ENCODE measurements at places on chromosomes 3 and 15.

- no peak for DNase-seq
Measured at GRCh38 chr3:33911525-33912322, 113.3 kb downstream of the PDCD6IP start.

- no peak for DNase-seq
Measured at GRCh38 chr15:38695249-38696108, 130.9 kb upstream of the RASGRP1 start.

DNA sequence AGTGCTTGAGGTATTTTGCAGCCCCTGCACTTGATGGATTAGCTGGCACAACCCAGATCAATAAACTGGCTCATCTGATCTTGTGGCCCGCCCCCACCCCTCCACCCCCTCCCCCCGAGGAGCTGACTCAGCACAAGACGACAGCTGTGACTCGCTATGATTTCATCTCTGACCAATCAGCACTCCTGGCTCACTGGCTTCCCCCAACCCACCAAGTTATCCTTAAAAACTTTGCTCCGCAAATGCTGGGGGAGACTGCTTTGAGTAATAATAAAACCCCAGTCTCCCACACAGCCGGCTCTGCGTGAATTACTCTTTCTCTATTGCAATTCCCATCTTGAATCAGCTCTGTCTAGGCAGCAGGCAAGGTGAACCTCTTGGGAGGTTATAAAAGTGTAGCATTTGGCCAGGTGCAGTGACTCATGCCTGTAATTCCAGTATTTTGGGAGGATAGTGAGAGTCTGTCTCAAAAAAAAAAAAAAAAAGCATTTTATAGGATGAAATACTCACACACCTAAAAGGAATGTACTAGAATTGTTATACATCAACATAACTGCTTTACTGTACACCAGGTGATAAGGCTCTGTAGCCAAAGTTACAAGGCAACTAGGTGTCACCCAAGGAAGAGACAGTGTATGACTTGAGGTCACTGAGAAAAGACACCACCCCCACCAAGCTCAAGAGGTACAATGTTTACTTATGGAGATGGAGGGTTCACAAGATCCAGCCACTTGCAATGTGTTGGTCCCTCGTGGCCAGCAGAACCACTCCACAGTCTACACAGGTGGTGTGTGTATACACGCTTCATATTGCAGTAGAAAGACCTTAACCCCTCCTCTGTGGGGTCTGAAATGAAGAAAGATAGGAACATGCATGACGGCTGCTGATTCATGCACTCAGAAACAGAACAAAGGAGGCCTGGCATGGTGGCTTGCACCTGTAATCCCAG is 8.6 kb downstream of the ZNF445 start:
- no peak for DNase-seq

GRCh38 chr15:62781081-62781497 is 261.5 kb upstream of the TPM1 start:
- DNase-seq = no peak

DNA sequence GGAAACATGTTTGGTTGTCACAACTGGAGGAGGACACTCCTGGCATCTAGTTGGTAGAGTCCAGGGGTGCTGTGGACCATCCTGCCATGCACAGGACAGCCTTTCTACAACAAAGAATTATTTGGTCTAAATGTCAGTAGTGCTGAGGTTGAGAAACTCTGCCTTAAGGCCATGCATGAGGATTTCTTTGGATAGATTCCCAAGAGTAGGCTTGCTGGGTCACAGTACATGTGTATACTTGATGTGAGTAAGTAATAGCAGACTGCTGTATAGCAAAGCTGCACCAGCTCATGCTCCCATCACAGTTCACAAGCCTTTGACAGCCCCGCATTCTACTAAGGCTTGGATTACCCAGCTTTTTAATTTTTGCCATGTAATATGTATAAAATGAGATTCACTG is 151.3 kb downstream of the MFSD1 start:
- DNase-seq = no peak

DNA sequence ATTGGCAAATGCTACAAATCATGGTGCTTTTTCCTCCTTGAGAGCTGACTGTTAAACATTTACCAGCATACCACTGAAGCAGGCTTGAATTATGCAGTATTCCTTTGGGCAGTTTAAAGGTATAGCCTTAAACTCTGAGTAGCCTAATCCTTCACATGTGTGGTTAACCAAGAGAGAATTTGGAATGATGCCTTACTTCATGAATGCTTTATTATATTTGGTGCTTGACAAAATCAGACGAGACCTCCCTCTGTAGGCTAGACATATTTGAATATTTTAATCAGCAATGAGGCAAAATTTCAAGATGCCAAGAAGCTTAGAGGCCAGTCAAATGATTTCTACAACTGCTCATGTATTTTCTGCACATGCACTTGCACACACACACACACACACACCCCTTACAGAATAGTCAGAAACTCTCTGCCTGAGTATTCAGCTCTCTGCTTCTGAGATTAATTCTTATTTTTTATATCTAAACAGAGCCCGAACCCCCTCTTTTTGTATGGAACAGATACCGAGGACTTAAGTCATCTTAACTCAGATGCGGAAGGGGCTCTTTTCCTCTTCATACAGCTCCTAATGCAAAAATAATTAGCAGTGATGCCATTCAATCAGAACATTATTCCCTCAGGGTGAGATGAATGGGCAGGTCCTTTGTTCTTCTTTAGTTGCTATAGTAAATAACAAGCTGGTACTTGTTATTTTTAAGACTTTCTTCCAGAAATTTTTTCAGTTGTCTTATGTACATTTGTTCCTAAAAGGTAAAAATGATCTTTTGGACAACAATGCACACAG is 195.5 kb upstream of the TMC3 start:
- DNase-seq = no peak

GRCh38 chr3:21041621-21042020 is 709.4 kb downstream of the ZNF385D start:
- no peak for DNase-seq

DNA sequence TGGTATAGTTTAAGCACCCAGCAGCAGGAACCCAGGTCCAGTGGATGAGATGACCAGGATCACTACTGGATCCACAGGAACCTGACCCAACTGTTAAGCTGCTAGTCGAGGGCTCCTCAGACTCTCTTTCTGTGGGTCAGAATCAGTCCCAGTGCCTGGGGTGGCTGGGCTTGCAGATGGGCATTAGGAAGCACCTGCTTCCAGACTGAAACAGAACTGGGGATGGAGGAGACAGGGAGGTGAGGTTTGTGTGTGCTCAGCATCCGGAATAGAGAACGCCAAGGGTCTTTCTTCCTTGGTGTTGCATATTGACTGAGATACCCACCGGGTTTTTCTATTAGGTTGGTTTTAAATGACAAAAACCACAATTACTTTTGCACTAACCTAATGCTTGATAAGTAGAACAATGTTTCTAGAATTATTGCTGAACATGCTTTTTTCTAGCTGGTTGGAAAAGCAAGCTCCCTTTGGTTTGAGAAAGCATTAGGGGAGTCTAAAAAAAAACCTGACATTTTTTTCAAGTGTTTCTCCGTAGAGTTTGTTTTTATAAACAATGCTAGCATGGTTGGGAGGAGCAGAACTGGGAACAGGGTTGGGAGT is 779 bp downstream of the ST3GAL6 start:
- DNase-seq = no peak

DNA sequence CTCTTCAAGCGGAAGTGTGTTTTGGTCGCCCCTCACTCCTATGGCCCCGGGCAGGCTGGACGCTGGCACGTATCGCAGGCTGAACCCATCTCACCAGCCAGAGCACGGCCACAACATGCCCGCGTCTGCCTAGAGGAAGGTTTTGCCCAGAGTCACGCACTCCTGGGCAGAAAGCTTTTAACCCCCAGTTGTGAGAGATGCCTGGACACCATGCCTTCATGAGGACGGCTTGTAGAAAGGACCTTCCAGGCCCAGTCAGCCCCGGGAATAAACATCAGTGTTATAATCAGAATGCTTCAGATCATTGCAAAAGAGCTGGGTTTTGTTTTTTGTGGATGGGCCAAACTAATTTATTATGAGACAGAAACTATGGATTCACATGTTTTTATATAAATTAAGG is 16.5 kb downstream of the CYFIP1 start:
- DNase-seq = no peak

DNA sequence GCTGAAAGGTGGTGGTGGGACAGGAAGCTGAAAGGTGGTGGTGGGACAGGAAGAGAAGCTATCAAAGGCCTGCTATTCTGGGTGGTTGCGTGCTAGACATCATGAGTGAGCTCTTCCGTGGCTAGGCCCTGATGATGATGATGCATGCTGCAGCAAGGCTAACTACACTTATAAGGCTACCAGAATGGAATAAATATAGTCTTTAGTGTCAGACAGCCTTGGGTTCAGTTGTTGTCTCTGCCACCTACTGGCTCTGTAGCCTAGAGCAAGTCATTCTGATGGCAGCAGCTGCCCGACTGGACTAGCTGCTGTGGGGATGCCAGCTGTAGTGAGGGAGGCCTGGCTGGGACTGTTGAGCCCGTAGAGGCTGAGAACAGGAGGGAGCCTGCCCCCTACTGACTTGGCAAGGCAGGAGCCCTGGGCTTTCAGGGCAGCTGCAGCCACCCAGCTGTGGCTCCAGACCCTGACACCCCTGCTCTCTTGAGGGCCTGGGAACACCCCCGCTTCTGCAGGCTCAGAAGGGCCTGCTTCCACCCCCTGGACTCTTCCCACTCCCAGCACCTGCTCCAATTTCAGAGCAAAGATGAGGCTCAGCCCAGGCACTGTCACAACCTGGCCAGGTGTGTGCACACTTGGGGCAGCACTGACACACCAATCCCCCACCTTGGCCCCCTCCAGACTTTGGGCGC is 21.4 kb upstream of the ZBED2 start:
- DNase-seq = no peak

GRCh38 chr15:64774629-64775493 is 528 bp downstream of the RBPMS2 start:
- DNase-seq = no peak

DNA sequence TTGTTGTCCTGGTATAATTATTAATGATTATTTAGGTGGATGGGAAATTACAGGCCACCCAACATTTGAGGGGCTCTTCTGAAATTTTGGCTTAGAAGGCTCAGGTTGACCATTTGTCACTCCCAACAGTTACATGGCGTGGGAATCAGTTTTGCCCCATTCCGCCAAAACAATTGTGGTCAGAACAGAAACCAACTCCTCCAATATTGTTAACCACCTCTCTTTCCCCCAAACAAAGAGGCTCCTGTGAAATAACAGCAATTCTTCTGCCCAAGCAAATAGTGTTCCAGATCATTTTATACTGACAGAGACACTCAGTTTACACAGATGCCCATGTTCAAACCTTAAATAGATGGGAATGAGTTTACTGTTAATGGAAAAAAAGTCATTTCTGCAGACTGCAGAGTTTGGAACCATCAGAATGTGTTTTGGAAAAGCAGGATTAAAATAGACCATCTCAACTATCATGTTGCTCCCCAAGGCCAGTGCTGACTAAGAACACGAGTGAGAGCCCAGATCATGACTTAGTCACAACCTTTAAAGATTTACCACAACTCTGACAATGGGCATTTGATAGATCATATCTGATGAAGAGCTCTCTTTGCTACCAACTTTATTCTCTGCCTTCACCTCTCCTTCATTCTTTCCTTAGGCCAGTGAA is 102.1 kb downstream of the DUT start:
- no peak for DNase-seq

- DNase-seq = no peak
Measured at GRCh38 chr3:64730681-64731080, 42.9 kb upstream of the ADAMTS9 start.

DNA sequence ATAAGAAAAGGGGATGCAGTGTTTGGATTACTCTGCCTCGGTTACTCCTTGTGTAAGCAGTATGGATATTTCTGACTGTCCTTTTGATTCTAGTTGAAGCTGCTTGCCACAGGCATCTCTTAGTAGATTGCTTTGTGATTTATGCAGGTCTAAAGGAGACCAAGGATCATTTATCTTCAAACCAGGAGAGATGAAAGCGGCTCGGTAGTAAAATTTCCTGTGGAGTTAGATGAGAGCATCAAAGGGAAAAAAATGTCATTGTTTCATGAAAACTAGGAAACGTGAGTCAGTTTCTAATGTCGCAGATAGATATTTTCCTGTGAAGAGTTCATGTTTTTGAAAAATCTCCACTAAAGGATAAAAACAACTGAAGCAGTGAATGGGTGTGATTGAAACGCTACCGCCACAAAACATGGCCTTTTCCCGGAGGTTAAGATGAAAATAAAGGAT is 254.0 kb upstream of the TBL1XR1 start:
- peak; percentile 89 for DNase-seq

- DNase-seq = no peak
Measured at GRCh38 chr15:74768099-74768770, 13.6 kb upstream of the CSK start.

- DNase-seq = no peak
Measured at GRCh38 chr15:88257311-88258092, 963 bp upstream of the NTRK3 start.

DNA sequence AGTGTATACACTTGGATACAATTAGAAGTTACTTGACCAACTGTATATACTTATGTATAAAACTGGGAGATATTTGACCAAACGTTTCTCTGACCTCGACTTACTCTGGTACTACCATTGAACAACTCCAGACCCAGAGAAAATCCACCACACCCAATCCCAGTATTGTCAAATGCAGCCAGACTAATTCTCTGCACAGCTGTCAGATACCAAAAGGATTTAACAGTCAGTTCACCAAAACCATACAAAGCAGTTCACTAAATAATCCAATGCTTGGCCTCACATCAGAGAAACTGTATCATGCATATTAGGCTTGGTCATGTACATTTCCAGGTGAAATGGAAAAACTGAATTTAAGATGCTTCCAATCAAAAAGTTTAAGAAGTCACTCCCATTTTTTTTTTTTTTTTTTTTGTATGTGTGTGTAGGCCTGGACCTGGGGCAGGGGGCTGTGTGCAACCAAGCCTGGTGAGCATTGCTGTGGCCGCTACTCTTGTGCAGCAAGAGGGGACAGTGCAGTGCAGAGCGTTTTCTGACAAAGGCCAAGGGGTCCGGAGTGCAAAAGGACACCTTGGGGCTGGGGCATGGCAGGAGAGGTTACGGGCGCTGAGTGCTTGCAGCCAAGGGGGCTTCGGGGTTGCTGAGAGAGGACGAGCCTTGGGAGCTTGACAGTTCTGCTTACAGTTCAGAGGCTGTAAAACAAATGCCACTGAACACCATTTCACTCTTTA is 1.4 kb downstream of the TOMM70 start:
- no peak for DNase-seq

- DNase-seq = no peak
Measured at GRCh38 chr3:135216659-135217058, 421.6 kb downstream of the EPHB1 start.

DNA sequence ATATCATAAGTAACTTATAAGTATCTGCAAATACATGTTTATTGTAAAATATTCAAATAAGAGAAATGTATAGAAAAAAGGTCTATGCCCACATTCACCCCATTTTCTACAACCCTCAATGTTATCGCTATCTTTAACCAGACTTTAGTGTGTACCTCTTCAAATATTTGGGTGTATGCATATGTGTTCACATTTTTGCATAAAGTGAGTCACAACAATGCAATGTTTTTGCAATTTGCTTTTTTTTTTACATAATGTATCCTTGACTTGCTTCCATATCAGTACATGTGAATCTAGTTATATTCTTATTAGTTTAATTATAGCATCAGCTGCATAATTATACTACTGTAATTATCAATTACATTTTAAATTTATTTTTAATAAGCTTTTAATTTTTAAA is 117.3 kb upstream of the LYSMD4 start:
- DNase-seq = no peak

Measured in lung microvascular endothelial cell (primary cell).